Right atrium auricular region (tissue), 2 donors: ENCODE measurements at places on chromosomes 3 and 15.
A peak's percentile ranks its signal among the peaks of the same experiment; 100 is the strongest.

- DNase-seq = no peak
Measured at GRCh38 chr3:60333710-60334109, 917.5 kb downstream of the FHIT start.

DNA sequence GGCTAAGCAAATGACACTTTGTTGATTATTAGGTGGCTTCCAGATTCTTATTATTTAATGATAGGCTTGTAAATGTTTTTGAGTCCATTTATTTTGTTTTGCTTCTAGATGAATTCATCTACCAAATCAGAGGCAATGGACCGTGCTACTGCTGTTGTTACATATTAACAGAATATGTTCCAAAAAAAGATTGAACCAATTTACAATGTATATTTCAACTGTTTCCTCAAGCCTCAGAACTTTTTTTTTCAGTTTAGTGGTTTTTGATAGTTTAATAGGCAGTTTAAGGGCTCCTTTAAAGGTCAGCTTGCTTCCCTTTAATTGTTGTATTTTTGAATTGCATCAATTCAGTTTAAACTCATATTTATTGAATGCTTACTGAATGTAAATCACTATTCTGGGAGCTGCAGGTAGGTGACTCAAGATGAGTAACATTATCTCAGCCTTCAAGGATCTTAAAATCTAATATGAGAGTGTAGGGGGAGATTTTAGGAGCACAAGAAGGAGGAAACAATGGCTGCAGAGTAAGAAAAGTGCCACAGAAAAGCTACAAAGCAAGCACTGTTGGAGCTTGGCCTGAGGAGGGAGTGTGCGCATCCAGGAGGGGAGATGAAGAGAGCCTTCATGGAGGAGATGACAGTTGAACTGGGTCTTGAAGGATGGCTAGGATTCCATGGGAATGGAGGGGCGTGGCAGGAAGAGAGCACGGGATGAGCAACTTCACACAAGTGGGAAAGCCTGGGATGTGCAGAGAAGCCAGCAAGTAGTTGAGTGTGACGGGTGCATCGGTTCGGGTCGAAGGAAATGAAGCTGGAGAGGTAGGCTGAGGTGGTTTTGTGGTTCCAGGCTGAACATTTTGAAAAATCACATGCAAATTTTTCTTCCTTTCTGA lies 14.7 kb downstream of the MAP2K1 start:
- no peak for DNase-seq

DNA sequence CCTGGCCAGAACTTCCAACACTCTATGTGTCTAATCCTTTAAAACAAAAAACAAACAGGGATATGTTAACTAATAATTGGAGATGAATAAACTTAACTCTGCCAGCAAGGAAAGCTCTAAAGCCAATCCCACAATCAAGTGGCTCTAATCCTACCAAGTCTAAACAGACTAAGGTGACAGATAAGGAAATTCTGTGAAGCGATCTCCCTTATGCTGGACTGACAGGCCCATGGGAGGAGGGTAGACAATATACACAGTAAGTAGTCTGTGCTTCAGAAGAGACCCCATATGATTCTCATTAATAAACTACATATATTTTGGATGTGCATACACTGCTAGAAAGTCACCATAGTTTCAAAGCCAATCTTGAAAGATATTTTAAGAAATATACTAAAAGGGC lies 10.1 kb downstream of the VPS13C start:
- DNase-seq = no peak

DNA sequence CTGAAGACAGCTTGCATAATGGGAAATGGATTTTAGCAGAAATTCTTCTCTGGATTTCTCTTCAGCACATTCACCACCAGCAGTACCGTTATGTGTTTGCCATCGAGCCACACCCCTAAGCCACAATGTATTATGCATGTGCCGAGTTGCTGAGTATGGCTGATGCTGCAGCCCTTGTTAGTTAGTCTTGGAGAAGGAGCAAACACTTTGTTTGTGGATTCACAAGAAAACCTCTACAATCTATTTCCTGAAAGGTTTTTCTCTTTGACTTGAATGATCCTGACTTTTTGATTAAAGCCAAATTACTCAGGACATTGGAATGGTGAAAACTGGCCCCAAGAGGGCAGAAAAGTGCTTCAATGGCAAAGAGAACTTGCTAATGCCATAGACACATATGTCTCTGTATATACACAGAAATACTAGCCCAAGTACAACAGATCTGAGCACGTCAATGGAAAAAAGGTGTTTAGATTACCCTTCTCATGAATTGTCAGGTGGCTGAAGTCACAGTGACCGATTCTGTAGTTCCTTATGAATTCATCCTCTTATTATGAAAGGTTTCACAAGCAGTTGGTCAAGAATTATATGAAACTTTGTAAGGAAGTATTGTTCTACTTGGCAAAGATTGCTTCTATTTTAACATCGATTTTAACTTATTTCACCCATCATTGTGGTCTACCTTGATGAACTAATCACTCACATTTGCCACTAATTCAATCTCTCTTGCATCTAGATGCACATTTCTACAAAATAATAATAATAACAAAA lies 103.0 kb downstream of the P3H2 start:
- DNase-seq = no peak

- no peak for DNase-seq
Measured at GRCh38 chr3:124172816-124173215, 180.9 kb upstream of the ROPN1 start.

DNA sequence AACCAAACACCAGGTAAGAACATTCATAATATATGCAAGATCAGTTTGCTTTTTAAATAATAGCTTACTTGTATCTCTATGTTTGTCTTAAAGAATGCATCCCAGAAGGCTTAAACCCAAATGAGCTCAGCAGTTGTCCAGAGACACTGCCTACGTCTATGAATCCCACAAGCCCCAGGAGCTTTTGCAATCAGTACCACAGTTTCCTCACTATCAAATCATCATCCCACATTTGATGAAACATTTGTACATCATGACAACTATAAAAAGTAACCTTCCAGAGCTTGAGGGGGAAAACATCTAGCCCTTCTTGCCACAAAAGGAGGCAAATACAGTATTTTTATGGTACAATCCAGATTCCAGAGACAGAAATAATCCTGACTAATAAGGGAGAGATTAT lies 63.7 kb downstream of the ATP8B4 start:
- no peak for DNase-seq

DNA sequence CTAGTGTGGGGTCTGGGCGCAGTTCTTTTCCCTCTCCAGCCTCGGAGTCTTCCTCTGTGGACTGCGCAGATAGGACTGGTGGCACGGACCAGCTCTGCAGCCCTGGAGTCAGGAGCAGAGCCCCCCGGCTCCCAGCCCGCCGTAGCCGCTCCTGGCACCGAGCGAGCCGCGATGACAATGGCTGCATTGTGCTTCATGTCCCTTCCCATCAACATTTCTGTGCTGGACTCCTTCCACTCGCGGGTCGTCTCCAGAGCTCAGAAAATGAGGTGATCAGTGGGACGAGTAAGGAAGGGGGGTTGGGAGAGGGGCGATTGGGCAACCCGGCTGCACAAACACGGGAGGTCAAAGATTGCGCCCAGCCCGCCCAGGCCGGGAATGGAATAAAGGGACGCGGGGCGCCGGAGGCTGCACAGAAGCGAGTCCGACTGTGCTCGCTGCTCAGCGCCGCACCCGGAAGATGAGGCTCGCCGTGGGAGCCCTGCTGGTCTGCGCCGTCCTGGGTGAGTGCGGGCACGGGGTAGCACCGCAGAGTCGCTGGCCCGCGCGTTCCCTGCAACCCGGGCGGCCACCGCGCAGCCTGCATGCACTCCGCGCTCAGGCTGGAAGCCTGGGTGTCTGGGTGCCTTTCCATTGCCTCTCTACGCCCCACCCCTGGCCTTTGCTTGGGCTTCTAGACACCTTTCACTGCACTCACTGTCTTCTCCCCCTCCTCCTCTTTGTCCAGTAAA lies at the start of gene TF:
Gene TF, plus strand, starts transcription at position 413 of the 731 bp plus-strand sequence. Its CDS starts 48 bp downstream, at position 461.
- DNase-seq = no peak

DNA sequence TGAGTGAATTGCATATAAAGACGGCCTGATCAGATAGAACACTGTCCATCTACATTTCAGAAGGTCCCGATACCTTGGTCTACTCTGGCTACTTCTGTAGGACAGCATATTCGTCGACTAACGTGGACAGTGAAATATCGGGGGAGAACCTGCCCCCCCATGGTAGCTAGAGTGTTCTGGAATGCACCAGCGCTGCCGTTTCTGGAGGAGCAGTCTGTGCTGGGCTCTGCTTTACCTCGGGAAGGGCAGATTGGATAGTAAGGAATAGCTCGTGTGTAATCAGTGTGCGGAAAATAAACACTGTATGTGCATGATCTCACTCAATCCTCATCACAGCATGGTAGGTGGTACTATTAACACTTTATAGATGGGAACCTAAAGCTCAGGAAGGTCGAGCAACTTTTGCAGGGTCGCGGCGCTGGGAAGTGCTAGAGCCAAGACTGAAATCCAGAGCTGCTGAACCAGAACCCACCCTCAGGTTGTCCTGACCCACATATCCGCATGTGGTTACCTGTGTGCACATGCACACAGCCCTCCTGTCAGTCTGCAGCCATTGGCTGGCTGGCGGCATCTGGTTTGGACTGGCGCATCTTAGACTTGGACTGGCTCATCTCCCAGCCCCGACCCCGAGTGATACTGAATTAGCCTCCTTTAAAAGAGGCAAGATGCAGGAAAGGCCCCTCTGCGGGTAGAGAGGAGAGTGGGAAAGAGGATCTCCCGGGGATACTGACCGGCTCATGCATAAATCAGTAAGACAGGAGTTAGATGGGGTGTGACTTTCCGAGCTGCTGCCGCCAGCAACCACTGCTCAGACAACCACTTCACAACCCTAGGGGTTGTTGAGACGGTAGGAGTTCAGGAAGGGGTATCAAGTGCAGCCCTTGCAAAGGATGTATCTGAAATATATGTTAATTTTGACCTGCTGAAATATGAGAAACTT lies 155.0 kb upstream of the BHLHE40 start:
- no peak for DNase-seq

DNA sequence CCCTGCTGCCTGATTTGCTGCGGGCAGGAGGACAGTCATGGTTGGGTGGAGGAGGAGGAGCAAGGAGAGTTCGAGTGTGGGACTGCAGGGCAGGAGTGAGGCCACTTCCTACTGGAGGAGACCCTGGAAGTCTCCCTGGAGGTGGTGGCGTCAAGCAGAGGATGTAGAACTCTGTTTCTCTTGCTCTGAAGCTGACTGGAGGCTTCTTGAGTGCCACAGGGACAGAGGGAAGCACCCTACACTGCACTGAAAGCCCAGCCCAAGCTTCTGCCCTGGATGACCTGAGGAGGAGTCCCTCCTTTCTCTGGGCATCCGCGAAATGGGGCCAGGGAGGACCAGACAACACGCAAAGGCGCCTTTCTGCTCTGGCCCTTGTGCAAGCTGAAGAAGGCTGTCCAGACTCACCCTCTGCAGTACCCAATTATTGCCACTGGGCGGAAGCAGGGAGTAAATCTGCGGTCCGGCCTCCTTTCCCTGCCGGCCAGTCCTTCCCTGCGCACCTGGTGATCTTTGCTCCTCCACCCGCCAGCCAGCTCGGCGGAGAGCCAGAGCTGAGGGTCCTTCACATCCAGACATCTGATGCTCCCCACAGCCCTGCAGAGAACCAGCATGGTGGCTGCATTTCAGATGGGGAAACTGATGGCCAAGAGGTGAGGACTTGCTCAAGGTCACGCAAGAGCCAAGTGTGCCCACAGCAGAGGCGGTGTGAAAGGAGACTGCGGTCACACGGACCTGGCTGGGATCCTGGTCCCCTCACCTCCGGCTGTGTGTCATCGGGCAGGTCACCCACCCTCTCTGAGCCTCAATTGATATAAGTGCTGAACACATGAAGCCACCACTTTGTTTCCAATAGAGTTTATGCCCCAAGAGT lies 207.1 kb downstream of the TBC1D2B start:
- DNase-seq = peak; percentile 63

DNA sequence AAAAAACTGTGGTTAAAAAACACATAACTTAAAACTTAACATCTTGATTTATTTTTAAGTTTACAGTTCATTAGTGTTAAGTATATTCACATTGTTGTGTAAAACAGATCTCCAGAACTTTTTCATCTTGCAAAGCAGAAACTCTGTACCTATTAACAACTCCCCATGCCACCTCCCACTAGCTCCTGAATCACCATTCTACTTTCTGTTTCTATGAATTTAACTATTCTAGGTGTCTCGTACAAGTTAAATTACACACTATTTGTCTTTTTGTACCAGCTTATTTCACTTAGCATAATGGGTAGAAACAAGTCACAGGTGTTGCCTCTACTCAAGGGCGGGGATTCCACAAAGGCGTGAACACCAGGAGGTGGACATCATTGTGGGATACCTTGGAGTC lies 43.2 kb downstream of the CRTC3 start:
- DNase-seq = no peak

GRCh38 chr3:152047465-152047864 lies 174.0 kb downstream of the SUCNR1 start:
- DNase-seq = no peak

GRCh38 chr3:105865867-105866350 lies 2.9 kb downstream of the CBLB start:
- DNase-seq = no peak
